ENCODE measurements at places on chromosomes 16 and 17.
A peak's percentile ranks its signal among the peaks of the same experiment; 100 is the strongest.

DNA sequence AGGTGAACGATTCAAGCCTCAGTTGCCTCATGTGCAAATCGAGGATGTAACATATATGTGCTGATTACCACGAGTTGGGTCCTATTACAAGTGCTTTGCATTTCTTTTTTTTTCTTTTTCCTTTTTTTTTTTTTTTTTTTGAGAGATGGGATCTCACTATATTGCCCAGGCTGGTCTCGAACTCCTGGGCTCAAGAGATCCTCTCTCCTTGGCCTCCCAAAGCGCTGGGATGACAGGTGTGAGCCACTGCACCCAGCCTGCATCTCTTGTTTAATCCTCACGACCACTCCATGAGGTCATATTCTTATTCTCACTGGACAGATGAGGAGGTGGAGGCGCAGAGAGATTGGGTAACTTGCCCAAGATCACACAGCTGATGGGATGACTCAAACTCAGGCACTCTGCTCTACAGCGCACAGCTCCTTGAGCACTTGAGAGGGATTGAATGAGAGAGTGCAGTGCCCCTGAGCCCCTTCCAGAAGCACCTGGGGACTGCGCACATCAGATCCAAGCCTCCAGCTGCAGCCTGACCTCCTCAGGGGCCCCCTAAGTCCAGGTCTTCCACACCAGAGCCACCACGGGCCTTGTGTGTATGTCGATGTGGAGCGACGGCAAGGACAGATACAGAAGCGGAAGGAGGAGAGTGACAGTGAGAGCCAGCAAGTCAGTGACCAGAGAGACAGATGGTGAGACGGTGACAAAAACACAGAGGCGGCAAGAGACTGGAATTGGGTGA lies 4.9 kb downstream of the STX1B start:
- no peak for DNase-seq

- DNase-seq = no peak
These were observed 147.0 kb downstream of the ABCA8 start for GRCh38 chr17:68807998-68808772.

- DNase-seq = no peak
These were observed 33.9 kb downstream of the BAHCC1 start for GRCh38 chr17:81428948-81429774.

GRCh38 chr16:85683363-85683762 lies 5.4 kb downstream of the GINS2 start:
- DNase-seq = no peak

DNA sequence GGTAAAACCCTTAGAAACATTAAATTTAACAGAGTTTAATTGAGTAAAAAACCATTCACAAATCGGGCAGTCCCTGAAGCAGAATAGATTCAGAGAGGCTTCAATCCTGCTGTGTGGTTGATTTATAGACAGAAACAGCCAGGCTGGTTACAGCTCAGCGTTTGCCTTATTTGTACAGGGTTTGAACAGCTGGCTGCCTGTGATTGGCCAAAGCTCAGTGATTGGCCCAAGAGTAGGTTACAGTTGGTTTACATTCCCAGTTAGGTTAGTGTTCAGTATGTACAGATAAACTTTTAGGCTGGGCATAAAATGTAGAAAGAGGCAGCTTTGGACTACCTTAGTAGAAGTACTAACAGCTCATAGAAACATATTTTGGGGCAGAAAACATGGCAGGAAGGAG lies 210.4 kb upstream of the ELAC2 start:
- DNase-seq = no peak

- DNase-seq = no peak
These were observed 70.3 kb upstream of the MMP2 start for GRCh38 chr16:55408661-55409060.

DNA sequence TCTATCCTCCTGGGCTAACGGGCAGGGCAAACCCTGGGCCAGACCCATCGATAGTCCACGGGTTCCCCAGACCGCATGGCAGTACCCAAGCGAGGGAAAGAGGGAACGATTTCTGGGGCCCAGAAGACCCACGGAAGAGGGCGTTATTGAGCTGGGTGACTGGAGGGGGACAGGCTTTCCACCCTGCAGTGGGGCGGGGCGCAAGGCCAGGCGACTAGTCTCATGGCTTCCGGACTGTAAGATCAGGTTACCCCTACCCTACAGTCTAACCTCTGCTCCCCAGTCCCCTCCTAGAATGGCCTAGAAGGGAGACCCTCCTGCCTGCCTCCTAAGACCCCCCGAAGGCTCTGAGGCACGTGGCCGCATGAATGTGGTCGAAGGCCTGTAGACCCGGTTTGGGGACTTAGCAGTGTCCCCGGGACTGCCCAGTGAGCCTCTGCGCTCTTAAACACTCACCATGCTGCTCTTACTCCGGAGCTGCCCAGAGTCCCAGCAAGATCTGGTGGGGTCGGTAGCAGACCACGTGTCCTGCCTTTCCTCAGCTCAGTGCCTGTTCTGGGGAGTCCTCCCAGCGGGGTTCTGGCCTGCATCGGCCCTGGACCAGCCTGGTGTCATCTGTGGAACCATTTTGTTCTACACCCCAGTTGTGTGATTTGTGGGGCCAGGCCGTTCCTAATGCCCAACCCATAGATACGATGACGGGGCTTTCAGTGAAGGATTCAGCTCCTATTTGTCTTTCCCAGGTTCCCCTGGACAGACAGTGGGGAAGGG lies 13.2 kb upstream of the AURKB start:
- DNase-seq = peak; percentile 21

DNA sequence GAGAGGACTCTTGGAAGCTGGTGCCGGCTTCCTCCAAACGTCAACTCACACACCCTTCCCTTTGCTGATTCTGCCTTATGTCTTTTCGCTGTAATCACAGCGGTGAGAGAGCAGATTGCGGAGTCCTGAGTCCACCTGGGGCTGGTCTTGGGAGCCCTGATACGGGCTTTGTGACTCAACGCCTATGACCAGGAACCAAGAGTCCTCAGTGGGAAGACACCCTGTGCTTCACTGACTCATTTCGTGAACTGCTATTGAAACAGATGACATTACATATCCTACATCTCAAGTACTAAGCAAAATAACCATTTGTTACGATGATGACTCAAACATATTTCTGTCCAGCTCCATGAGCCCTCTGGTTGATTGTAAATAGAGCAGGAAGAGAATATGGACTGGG lies 90.7 kb upstream of the CREBBP start:
- no peak for DNase-seq

DNA sequence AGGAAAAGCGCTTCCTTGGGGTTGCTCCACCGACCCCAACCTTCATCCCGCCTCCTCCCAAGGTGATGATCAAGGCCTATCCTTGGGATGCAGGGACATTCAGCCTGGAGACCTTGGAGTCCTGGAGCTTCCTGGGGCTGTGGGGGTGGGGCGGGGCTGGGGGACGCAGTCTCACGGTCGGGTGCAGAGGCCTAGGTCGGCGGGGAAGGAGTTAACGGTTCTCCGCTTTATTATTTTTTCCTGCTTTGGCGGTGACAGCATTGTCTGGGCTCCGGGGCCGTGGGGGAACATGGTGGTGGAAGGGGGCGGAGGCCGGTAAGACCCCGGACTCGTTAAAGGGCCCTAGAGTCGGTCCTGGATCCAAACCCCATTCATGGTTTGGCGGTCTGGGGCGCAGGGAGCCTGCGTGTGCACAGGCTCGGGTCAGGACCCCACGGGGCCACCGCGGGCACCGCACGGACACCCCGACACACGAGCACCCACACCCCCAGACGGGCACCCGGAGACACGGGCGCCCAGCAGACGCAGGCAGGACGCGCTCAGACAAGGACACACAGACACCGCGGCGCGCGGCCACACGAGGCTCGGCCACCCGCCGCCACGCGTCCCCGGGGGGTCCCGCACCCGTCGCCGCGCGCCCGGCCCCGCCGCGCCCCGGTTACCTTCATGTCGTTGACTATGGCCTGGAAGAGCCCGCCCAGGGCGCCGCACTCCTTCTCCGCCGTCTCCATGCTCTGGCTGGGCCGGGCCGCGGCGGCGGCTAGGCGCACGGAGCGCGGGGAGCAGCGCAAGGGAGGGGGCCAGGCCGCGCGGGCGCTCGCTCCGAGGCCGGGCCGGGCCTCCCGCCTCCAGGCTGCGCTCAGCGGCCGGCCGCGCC lies 554 bp downstream of the MTSS2 start:
- DNase-seq = no peak

- no peak for DNase-seq
These were observed 216.3 kb upstream of the PSMD7 start for GRCh38 chr16:74080311-74080710.

GRCh38 chr17:79214940-79215604 lies 140.4 kb downstream of the ENGASE start:
- DNase-seq = no peak

- peak; percentile 28 for DNase-seq
These were observed 24.2 kb downstream of the B9D1 start for GRCh38 chr17:19338031-19338990.

- DNase-seq = no peak
These were observed 31.9 kb upstream of the CREBBP start for GRCh38 chr16:3912373-3912772.

- no peak for DNase-seq
These were observed 13.9 kb upstream of the CLEC18C start for GRCh38 chr16:70159355-70160348.

- DNase-seq = no peak
These were observed 141.5 kb downstream of the ASIC2 start for GRCh38 chr17:33151565-33151964.
